ENCODE measurements at places on chromosomes 6 and 20.

DNA sequence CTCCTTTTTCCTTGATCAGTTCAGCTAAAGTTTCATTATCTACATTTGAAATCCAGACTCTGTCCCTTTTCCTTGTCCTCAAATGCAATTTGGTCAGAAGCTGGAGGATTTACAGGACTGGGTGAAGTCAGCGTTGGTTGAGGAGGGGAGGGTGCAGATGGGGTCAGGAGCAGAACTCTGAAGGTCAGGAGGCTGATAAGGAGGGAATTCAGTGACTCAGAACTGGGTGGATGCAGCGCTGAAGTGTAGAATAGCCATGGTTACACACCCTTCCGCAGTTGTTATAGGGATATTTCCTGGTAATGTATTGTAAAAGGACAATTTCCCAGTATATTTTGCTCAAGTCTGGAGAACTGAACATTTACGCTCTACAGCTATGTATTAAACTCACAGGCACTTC is 133.1 kb upstream of the FOXA2 start:
- no peak for DNase-seq

DNA sequence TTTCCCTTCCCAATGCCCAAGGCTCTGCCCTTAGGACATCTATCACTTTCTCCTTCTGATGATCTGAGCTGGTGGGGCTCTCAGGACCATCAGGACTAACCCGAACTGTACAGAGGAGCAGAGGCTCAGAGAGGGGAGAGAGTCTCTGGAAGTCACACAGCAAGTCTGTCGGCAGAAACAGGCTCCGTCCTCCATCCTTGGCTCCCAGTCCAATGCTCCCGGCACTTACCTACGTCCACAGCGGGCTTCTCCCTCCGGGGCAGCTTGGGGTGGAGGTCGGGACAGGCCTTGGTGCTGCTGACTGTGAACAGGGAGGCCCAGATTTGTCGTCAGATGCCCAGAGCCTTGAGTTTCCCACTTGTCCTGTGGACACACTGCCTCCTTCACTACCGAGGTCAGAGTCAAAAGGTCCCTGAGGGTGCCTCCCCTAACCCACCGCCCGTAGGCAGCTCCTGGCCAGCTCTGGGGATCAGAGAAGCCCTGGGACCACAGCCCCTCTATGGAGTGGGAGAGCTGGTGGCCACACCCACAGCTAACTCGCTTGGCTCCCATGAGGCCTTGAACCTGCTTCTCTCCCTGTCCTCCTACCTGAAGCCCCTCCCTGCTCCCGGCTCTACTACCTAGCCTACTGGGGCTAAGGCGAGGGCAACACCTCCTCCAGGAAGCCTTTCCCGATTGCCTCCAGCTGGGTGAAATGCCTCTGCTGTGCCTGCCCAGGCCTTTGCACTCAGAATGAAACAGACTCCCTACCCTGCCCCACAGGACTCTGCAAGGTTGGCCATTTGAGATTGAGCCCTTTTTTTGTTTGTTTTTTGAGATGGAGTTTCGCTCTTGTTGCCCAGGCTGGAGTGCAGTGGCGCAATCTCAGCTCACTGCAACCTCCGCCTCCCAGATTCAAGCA is 22.6 kb downstream of the VSTM2L start:
- no peak for DNase-seq

DNA sequence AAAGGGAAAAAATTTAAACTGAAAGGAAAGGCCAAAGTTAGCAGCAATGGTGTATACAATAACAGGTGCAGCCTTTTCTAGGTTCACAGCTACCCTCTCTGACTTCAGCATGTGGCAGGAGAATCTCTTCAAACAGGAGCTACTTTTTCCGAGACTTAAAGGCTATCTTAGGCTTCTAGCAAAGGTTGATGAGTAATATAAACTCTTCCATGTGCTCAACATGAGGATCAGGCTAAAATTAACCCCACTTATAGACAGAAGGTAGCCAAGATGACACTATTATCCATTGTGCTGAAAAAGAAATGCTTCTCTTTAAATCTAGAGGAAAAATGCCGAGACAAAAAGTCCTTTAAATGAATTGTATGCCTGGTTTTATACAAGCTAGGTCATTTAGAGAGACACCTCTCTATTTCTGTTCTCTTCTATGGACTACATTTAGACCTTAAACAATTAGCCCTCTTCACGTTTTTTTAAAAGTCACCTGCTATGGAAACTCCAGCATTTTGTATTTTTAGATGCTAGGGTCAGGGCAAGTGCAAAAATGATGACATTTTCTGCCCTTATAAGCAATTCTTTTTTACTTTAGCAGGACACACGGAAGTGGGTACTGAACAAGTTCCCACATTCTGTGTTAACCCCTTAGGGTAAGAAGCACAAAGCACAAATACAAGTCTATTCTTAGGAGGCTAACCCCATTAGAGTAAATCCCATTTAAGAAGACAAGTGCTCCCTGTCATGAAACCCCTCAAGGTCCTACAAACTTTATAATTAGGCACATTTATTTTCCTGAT is 216.8 kb upstream of the CITED2 start:
- no peak for DNase-seq

GRCh38 chr6:142857796-142858555 is 87.0 kb downstream of the HIVEP2 start:
- DNase-seq = no peak

DNA sequence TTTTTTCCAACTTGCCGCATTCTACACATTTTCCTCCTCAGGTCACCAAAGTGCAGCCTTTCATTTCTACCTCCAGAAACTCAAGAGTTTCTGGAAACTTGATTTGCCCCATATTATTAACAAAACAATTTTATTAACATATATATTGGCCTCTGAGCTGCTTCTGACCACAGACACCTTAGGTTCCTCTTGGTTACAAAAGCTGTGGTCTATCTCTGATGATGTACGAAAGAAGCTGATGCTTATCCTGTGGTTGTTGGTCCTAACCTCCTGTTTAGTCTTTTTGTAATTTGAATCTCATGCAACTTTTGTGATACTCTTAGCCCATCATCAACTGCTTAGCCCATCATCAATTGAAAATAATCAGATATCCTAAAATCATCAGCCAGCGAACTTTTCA is 735.7 kb downstream of the KIF16B start:
- no peak for DNase-seq

- no peak for DNase-seq
Measured at GRCh38 chr6:12047304-12047703, 35.2 kb downstream of the HIVEP1 start.

- DNase-seq = no peak
Measured at GRCh38 chr20:32465092-32465900, 107.2 kb downstream of the ASXL1 start.

GRCh38 chr20:36628076-36628475 is 17.9 kb downstream of the SLA2 start:
- DNase-seq = no peak

GRCh38 chr20:59028812-59029211 is 3.3 kb downstream of the ATP5F1E start:
- DNase-seq = no peak

DNA sequence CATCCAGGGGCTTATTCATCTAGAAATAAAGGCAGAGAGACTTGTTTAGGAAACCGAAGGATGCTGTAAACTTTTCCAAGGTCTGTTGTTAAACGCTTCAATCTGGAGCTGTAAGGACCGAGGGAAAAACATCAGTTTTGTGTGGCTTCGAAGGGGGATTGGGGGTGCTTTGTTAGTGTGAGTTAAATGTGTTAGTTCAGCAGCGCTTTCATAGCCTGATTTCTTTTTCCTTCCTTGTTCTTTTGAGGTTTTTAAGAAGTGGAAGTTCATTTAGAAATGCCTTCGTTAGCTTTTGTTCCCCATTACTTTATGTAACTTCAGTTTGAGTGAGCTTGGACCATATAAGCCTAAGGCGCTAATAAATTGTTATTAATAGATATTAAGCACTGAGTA is 1.5 kb downstream of the ANKS1A start:
- DNase-seq = no peak

DNA sequence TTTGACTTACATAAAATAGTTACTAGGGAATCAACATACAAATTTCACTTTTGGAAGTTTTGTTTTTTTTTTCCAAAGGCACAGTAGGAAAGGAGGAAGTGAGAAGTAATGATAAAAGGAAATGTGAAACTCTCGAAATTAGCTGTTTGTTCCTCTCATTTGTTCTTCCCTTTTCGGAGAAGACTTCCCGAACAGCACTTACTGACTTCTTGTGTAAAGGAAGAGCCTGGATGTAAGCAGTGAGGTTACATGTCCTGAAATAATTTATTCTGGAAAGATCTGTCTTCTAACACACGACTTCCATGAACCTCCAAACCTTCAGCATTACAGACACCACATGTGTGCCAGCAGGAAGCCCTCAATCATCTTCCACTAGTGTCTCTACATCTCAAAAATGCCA is 59.1 kb downstream of the KIF16B start:
- no peak for DNase-seq

DNA sequence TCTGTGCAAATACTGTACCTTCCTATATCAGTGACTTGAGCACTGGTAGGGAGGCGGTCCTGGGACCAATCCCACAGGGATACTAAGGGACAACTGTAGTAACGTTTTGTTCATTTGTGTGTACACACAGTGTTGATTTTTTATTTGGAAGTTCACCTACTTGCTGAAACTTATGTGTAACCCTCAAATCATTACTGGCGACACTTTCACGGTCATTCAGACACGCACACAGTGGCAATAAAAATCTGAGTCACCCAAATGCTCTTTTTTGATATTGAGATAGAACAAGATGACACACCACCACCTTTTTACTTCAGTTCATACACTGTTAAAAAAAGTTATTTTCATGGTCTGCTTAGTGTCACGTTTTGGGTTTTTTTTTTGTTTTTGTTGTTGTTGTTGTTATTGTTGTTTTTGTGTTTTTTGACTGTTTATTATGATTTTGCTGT is 79.8 kb downstream of the QKI start:
- DNase-seq = no peak

GRCh38 chr6:53943395-53943794 is 148.6 kb downstream of the LRRC1 start:
- DNase-seq = no peak

DNA sequence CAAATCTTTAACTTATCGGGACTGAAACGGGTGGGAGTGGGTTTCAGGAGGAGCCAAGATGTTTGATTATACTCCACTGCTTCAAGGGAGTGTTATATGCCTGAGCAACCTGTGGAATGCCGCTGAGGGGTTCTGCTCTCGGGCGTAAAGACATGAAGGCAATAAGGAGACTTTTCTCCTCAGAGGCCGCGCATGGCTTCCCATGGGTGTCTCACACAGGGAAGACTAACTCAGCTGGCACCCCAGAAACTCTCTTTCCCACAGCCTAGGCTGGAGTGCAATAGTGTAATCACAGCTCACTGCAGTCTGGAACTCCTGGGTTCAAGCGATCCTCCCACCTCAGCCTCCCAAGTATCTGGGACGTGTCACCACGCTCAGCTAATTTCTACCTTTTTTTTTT is 5.1 kb upstream of the C20orf141 start:
- no peak for DNase-seq

DNA sequence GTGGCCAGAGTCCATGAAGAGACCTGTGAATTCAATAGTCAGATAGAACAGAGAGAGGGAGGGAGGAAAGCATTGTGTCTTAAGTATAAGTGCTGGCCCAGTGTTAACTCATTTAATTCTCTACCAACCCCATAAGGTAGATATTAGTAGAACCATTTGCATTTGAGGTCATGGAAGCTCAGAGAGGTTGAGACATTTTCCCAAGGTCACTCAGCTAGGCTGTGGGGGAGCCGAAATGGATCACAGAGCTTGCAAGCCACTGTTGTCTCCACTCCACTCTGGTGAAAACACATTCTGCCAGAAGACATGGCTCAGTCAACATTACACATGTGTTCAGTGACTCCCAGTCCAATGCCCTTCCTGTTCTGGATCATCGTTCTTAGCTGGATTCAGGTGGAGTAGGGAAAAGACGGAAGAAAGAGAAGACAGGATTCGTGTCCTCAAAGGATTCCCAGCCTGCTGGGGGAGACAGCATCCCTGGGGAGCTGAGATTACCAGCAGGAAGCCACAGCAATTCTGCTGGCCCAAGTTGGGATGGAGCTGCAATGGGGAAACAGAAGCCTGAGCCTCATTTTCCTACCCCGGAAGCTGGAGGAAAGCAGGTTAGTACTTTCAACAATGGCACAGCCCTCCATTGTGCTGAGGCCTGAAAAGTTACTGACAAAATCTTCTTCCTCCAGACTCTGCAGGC is 27.0 kb upstream of the MDGA1 start:
- DNase-seq = no peak

GRCh38 chr6:166411721-166412151 is 29.0 kb upstream of the MPC1 start:
- no peak for DNase-seq

GRCh38 chr6:7986219-7986618 is 75.6 kb upstream of the TXNDC5 start:
- no peak for DNase-seq

DNA sequence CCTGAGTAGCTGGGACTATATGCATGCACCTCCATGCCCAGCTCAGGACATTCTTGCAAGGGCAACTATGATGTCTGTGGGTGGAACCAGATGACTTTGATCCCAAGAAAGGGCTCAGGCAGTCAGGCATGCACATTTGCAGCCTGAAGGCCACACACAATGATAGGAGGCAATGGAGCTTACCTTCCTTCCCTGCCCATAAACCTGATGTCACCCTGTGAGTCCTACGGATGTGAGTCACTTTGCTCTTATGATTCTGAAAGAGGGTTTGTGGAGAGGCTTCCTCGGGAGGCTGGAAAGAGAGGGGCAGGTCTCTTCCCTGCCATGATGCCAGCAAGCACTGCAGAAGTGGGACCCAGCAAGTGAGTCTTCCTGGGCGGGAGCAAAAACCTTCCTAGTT is 202.4 kb downstream of the LY86 start:
- no peak for DNase-seq

DNA sequence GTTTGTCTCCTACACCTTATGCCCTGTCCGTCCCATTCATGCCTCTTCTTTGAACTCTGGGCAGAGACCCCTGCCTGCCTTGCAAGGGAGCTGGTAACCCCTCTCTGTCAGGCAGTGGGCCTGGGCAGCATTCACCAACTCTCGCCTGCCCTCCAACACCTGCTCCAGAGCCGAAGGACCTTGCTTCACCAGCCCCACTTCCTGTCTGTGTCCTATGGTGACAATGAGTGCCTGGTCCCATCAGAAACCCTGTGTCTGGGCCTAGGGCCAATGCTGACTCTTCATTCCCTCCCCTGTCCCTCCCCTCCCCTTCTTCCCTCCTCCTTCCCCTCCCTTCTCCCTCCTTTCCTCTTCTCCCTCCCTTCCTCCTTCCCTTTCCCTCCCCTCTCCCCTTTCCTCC is 22.8 kb upstream of the PCMTD2 start:
- no peak for DNase-seq

DNA sequence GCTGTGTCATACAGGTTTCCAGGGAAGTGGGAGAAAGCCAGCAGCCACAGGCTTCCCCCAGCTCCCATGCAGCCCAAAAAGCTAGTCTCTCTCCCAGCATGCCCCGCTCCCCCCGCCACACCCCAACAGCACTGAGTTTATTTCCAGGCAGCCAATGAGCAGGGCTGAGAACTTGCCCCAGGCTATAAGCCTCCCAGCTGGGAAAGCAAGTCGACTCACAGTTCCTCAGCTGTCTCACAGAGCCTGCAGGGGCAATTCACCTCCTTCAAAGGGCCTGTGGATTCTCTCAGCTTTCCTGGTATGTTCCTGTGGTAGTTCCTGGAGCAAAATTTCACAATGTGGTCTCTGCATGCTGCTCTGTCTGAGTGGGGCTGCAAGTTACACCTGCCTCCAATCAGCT is 34.2 kb downstream of the PAX1 start:
- no peak for DNase-seq

GRCh38 chr20:4161401-4162251 is 146.3 kb upstream of the RNF24 start:
- DNase-seq = no peak

GRCh38 chr6:148799647-148800046 is 52.8 kb downstream of the UST start:
- DNase-seq = no peak

- DNase-seq = no peak
Measured at GRCh38 chr20:23670361-23670760, 18.5 kb downstream of the CST4 start.

- DNase-seq = no peak
Measured at GRCh38 chr20:58839474-58839874, 11.2 kb downstream of the GNAS-AS1 start.

All from stimulated activated CD8-positive, alpha-beta memory T cell treated with anti-CD3 and anti-CD28 coated beads, Interleukin-15, amount 100 ng/mL, for 1 hour (primary cell).